Motor neuron (in vitro differentiated cells): ENCODE measurements at places on chromosomes 2 and 18. TPM values are rescaled to one million over a fixed set of nuclear protein-coding genes. Genes with fewer than 3 reads are reported as not detected.

TTN gene
- 2.1 and 3.9 TPM in 2 replicates for total RNA-seq

PSMA8 gene
- total RNA-seq, result not detected in 2 replicates

ZNF385B gene
- total RNA-seq, result 0.99 and 5.6 TPM in 2 replicates

ADGRF3 gene
- total RNA-seq, result 1.7 and 2.2 TPM in 2 replicates

TSHZ1 gene
- 36.4 and 40.0 TPM in 2 replicates for total RNA-seq

C1GALT1C1L gene
- 0.64 TPM in 1 of 2 replicates, not detected in the other for total RNA-seq

SFTPB gene
- 0.16 and 0.25 TPM in 2 replicates for total RNA-seq

RIT2 gene
- 15.9 and 22.0 TPM in 2 replicates for total RNA-seq
